ENCODE measurements at places on chromosomes 16 and 17.

DNA sequence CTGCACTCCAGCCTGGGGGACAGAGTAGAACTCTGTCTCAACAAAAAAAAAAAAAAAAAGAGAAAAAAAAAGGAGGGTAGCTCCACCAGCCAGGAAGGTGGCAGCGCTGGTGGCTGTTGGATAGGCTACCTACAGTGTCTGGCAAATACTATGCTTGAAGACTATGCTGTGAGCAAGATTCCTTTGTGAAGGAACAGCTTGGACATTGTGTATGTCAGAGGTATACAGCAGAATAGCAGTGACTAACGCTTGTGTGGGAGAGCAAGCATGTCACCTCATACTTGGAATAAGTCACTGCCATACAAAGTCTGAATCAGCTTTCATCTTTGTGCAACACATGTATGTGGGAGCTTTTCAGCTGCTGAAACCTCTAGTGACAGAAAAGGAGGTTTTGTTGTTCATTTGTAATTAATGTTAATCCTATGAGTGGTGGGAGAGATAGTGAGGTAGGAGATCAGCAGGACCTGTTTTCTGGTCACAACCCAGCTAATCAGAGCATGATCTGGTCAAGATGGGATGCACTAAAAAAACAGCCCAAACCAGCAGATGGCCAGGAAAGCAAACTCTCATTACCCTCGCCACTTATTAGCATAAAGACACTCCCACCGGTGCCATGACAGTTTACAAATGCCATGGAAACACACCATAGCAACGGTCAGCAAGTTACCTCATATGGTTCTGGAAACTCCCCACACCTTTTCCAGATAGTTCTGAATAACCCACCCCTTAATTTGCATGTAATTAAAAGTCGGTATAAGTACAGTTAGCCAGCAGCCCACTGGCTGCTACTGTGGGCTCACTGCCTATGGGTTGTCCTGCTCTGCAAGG is 6.8 kb upstream of the ITGAD start:
- no peak for DNase-seq

DNA sequence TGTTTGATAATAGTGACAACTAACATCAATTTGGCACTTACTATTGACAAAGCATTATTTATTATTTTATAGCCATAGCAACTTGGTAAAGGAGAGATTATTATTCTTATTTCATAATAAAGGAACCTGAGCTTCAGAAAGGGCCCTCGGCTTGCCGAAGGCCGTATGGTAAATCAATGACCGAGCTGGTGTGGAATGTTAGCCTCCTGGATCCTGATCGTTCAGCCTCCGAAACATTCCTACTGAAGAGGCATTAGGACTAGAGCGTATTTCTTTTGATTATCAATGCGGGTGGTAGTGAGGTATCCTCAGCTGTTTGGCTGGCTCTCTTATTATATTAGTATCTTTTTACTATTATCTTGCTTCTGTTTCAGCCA is 199.3 kb upstream of the TBX2 start:
- DNase-seq: no peak

- DNase-seq: no peak
Observed at GRCh38 chr17:70520447-70520846, 351.1 kb downstream of the KCNJ2 start.

GRCh38 chr16:48121276-48121675 is 34.5 kb downstream of the ABCC12 start:
- no peak for DNase-seq
